ENCODE measurements at places on chromosomes 1 and 21.

DNA sequence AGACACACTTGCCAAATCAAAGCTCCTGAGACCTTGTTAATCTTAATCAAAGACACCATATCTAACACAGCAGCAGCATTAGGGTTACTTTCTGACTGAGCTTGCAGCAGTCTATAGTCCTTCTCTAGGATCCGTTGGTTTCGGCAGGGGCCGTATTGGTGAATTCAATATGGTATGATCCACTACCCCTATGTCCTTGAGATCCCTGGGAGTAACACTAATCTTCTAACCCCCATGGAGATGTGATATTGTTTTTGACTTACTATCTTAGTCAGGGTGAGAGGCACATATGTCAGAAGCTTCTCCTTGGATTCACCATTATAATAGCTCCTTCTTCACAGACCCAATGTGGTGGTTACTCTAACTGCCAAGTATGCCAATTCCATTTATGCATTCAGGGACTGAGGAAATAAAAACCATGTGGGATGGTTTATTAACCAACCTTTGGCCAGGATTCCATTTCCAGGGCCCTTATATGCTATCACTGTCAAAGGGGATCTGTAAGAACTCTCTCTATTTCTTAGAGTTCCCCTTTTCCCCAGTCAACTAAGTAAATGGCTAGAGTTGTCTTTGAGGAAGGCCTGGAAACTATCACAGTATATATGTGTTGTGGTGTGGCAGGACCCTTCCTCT, 673.6 kb upstream of the USP24 start:
- no peak for DNase-seq

DNA sequence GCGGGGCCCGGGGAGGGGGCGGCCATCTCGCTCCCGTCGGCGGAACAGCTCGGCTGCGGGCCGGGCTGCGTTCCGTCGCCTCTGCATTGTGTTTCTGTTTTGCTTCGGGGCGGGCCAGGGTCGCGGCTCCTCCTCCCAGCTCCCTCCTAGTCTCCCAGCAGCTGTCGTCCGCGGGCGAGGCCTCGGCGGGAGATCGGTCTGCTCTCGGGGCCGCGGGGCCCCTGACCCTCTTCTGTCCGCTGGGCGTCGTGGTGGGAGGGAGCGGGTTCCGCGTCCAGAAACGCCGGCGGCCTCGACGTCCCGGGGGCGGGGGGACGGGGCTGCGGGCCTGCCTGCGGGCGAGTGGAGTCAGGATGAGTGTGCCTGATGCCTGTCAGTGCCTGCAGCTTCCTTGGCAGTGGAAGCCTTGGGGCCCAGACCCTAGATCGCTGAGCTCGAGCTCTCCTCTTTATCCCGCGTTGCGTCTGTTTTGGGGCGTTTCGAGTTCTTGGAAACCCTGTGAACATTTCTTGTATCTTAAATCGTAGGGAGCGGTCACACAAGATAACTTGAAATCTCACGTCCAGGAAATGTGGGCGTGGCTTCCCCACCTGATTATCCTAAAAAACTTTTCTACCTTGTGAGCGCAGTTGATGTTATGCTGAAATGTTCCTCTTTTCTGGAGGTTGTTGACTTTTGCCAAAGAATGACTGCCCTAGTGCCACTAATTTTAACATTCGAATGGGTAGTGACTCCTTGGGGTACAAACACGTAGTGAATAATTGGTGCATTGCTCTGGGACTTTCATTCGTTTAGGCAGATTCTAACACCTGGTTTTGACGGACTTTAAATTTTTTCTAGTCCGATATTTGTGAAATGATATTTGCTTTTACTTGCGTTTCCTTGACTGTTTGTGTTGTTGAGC, 676 bp downstream of the MORC3 start:
- DNase-seq, result no peak

- DNase-seq, result no peak
Observed at GRCh38 chr1:189783456-189783855, 694.2 kb downstream of the BRINP3 start.

GRCh38 chr1:116478621-116479020, 92.2 kb downstream of the CD58 start:
- DNase-seq, result no peak

DNA sequence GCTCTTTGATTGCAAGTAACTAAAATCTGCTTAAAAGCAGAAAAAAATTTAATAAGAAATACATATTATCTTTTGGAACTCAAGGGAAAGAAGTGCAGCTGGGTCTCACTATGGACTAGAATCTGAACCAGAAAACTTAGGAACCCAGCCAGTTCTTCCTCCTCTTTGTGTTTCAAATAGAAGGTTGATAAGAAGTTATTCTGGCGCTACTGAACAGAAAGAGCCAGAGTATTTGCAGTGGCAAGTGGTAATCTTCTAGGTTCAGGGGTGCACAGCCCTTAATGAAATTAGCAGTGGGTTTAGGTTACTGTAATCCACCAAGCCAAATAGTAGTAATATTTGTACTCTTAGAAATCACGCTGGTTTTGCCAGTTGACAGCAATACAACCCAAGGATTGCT, 28.5 kb downstream of the BTBD8 start:
- no peak for DNase-seq

DNA sequence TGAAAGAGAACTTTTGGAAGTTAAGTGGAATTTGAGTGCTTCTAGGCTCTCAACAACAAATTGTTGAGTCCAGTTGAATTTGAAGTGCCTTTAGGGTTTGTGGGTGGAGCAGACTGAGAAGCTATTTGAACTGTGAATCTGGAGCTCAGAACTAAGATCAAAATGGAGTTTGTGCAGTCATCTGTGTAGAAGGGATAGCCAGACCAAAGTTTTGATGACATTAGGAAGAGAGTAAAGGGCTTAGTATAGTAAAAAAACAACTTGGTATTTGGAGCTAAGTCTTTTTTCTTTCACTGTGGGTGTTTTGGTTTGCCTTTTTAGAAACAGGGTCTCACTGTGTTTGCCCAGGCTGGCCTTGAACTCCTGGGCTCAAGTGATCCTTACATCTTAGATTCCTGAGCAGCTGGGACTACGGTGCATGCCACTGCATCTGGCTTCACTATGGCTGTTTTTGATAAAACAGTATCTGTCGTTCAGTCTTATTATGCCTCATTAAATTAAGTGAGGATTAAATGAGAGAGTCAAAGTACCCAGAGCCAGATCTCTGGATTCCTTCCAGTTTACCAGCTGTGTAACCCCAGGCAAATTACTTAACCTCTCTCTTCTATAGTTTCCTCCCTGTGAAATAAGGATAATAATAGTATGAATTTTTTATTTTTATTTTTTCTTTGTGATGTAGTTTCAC, 20.0 kb downstream of the HDAC1 start:
- no peak for DNase-seq

- no peak for DNase-seq
Observed at GRCh38 chr1:55053265-55053954, 14.1 kb downstream of the PCSK9 start.

DNA sequence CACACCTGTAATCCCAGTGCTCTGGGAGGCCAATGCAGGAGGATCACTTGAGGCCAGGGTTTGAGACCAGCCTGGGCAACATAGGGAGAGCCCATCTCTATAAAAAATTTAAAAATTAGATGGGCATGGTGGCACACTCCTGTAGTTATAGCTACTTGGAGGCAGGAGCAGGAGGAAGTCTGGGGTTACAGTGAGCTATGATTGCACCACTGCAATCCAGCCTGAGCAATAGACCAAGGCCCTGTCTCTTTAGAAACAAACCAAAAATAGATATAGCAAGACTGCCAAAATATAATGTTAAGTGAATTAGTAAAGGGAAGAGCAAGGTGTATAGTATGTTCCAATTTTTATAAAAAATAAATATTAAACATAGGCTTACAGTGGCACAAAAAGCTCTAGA, 28.8 kb downstream of the PLEKHO1 start:
- DNase-seq, result no peak

DNA sequence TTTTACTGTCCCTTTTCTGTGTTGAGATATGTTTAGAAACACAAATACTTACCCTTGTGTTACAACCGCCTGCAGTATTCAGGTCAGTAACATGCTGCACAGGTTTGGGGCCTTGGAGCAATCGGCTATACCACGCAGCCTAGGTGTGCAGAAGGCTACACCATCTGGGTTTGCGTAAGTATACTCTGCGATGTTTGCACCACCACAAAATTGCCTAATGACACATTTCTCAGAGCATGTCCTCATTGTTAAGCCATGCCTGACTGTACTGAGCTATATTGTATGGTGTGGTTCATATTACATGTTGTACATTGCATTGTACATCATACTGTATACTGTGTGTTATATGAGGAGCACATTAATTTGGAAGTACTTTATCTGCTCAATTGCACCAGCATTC, 247.4 kb downstream of the RHOU start:
- no peak for DNase-seq

GRCh38 chr1:13616234-13616633, 32.6 kb downstream of the PDPN start:
- DNase-seq, result no peak

DNA sequence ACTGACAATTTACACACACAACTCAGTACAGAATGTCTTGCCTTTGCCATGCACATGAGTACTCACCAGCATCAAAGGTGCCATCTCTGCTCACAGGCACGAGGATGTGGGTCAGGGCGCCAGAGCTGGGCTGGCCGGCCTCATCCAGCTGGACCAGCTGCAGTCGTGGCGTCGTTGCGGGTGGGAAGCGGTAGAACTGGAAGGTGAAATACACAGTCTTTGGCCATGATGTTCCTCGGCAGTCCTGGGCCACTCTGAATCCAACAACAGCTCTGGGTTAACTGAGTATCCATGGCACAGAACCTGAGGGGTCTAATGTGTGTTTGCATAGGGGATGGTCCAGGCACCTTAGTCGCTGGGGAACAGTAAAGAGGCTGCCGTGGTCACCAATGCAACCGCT, 87.7 kb downstream of the NPHP4 start:
- DNase-seq, result no peak

DNA sequence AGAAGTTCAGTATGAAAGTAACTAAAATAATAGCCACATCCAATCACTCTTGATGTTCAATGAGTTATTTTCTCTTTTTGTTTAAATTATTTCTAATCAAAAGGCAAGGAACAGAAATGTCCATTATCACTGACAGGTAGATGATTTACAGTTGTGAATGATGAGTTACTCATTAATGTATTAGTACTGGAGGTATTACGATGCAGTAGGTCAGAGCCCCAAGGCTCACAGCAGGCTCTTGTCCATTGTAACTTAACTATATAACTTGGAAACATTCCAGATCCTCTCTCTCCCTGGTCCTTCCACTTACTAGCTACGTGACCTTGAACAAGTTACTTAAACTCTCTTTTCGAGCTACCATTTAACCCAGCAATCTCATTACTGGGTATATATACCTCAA, 39.5 kb downstream of the CRB1 start:
- DNase-seq, result no peak

DNA sequence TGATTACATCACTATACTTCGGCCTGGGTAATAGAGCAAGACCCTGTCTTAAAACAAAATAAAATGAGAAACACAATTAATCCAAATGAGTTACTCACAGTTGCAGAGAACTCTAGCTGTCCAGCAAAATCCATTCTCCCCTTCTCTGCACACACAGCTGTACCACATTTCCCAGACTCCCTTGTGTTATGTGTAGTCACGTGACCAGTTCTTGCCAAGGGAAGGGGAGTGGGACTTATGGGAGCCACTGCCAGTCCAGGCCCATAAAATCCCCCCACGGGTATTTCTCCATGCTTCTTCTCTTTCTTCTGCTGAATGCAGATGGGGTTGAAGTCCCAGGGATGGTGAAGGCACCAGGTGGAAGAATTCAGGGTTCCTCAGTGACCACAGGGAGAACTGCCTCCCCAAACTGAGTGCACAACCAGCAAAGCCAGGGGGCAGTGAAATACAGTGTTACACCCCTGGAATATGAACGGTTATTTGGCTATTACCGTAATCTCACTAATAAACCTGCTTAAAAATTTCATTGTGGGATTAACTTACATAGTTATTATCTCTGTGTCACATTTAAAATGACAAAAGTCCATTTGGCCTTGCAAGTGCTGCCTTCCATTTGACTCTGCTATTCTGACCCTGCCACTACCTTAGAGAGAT, 85.6 kb upstream of the FMN2 start:
- no peak for DNase-seq

DNA sequence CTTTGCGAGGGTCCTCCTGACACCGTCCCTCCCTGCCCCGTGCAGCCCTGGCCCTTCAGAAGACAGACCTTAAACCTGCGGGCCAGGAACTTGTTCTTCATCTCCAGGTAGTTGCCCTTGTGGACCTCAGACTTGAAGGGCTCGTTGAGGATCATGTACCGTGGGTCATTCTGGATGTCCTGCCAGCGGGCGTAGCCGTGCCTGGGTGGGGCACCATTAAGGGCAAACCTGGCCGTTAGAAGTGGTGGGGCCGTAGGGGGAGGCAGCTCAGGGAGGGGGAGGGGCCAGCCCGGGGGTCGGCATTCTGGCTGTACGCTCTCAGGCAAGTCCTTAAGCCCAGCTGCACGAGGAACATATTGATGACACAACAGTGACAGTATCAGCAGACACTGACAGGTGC, 64.6 kb downstream of the KCNAB2 start:
- DNase-seq, result no peak

DNA sequence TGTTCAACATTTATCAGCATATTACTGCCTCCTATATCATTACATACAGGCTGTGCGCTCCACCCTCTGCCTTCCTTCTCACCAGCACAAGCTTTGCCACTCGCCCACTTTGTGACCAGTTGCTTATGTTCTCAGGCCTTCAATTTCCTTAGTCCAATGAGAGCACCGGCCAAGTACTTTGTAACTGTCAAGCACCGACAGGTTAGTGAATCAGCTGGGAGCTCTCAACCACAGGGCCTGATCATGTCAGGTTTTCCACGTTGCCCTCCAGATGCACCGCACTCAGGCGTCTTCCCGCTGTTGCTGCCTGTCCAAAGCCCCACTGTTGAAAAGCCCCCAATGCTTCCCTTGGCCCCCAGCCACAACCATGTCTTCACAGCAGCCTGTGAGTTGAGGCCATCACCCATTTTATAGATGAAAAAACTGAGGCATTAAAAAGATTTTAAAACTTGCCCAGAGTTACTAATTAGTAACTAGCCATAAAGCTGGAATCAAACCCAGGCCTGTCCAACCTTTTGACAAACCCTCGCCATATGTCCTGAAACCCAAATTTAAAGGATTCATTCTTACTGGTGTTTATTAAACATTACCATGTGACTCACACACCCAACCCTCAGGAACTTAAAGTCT, 3.4 kb upstream of the KCNN3 start:
- DNase-seq, result no peak

DNA sequence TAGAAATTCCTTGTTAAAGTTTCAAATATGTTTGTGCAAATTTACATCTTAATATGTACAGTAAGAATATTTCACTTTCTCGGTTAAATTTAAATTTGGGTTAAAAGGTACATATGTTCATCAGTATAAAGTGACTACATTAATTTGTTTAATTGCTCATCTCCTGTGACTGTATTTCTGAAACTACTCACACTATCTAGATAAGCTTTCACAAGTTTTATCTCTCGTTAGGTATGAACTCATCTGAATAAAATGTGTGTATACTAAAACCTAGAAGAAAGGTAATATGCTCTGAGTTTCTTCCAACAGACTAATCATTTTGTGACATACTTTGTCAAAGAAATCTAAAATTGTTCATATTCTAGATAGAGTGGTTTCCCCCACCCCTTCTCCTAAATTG, 150.7 kb downstream of the PATJ start:
- DNase-seq, result no peak
